ENCODE measurements at places on chromosomes 12 and 14.
A peak's percentile ranks its signal among the peaks of the same experiment; 100 is the strongest.

DNA sequence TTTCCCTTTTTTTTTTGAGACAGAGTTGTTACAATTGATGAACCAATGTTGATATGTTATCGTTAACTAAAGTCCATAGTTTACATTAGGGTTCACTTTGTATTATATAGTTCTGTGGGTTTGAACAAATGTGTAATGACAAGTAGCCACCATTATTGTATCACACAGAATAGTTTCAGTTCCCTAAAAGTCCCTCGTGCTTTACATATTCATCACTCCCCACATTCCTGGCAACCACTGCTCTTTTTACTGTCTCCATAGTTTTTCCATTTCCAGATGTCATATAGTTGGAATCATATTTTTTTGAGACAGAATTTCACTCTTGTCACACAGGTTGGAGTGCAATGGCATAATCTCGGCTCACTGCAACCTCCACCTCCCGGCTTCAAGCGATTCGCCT, 12.5 kb downstream of the HSD17B6 start:
- DNase-seq = no peak

GRCh38 chr12:52119398-52120254, 40.1 kb downstream of the SMIM41 start:
- DNase-seq = peak; percentile 38

DNA sequence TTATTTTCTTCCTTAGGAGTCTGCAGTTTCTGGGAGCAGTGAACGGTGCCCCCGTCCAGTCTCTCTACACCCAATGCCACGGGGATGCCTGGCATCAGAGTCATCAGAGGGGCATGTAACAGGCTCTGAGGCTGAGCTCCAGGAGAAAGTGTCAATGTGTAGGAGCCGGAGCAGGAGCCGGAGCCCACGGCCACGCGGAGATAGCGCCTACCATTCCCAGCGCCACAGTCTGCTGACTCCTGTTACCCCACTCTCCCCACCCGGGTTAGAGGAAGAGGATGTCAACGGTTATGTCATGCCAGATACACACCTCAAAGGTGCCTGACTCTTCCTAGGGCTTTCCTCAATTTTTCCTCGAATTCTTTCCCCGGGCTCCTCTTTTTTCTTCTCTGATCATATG, 3.3 kb upstream of the PA2G4 start:
- DNase-seq = no peak

GRCh38 chr12:96989916-96990315, 82.9 kb downstream of the NEDD1 start:
- no peak for DNase-seq
